ENCODE measurements at places on chromosomes 1 and 21. TPM values are rescaled to one million over a fixed set of nuclear protein-coding genes. Genes with fewer than 3 reads are reported as not detected.

DNA sequence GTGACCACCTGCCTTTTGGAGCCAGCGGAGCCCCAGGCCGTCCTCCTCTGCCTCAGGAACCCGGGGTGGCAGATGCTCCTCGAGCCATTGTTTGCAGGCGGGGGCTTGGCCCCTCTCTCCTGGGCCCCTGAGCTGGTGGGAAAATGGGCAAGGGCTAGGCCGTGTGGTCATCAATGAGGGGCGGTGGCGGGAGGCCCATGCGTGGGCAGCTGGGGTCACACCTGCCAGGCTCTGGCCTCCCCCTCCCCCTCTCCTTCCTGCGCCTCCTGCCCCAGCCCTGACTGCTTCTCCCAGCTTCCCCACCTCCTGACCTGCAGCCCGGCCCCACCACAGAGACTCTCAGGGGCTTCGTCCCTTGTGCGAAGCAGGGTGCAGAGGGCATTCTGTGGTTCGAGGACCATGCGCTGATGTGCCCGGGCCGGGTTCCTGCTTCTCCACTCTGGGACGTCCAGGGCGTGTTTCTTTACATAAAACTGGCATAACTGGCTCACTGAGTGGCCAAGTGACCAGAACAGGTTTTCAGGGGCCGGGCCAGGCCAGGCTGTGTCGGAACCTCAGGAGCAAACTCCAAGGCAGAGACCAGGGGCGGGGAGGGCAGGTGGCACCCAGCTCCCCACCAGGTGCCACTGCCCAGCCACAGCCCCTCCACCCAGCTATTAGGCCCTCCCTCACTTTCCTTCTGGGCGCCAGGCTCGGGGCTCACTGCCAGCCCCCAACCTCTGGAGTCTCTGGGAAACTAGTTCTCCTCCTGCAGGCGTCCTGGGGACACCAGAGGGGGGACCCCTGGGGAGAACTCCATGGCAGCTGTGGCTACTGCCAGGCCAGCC is 9.3 kb downstream of the SAMD11 start:
- no peak for DNase-seq

GRCh38 chr1:86339014-86339812 is 56.9 kb downstream of the ODF2L start:
- DNase-seq, result no peak

Gene OR2L8
- not detected for total RNA-seq

GRCh38 chr1:119209596-119210295 is 69.3 kb upstream of the WARS2 start:
- DNase-seq, result no peak
